ENCODE measurements at places on chromosomes 13 and 19. TPM values are rescaled to one million over a fixed set of nuclear protein-coding genes. Genes with fewer than 3 reads are reported as not detected.

DNA sequence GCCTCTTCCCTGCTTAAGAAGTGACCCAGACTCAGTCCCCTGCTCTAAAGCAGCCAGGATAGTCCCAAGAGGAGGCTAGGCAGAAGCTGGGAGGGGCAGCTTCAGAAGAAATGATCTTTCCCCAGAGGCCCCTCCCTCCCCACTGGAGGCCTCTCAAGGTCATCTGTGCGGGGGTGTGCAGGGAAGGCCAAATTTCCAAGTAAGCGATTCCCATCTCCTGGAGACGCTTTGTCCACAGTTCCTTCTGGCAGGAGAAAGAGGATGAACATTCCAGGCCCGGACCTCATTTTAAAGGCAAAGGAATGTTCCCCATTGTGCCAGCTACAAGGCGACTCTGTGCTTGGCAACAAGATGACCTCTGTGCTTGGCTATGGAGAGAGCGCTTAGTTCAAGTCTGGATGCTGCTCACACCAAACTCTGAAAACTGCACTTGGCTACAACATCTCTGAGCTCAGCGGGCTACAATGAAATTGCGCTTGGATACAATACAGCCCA is 23.5 kb downstream of the COL5A3 start:
- DNase-seq = no peak

GRCh38 chr19:29952177-29952576 is 10.1 kb downstream of the URI1 start:
- no peak for DNase-seq

DNA sequence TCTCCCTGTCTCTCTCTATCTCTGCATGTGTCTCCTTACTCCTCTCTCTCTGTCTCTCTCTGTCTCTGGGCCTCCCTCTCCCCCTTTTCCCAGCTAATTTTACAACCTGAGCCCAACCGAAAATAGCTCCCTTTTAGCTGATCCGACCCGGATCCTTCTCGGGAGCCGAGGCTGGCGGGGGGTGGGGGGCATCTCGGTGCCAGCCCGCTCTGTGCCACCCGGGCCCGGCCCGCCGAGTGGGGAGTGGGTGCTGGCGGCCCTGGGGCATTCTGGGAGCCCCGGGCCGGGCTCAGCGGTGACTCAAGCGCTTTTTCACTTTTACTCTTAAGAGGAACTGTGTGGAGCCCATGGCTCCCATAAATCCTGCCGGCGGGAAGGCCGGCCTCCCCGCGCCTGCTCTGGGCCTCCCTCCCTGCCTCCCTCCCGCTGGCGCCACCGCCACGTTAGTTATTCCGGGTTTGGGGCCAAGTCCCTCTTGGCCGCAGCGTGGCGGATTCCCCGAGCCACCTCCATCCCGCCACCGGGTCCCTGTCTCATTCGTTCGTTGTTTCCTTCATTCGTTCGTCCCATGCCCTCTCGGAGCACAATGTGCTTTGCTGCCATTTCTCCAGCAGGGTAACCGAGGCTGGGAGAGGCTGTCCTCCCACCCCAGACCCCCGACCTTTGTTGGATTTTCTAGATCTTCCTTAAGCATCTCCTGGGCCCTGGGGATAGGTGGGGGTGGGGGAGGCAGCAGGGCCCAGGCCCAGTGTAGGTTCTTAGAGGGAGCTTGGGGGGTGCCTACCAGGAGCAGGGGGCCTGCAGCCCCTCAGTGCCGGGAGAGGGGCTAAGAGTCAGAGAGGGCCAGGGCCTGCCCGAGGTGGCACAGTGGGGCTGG is 3.2 kb downstream of the NFIC start:
- DNase-seq = no peak

DNA sequence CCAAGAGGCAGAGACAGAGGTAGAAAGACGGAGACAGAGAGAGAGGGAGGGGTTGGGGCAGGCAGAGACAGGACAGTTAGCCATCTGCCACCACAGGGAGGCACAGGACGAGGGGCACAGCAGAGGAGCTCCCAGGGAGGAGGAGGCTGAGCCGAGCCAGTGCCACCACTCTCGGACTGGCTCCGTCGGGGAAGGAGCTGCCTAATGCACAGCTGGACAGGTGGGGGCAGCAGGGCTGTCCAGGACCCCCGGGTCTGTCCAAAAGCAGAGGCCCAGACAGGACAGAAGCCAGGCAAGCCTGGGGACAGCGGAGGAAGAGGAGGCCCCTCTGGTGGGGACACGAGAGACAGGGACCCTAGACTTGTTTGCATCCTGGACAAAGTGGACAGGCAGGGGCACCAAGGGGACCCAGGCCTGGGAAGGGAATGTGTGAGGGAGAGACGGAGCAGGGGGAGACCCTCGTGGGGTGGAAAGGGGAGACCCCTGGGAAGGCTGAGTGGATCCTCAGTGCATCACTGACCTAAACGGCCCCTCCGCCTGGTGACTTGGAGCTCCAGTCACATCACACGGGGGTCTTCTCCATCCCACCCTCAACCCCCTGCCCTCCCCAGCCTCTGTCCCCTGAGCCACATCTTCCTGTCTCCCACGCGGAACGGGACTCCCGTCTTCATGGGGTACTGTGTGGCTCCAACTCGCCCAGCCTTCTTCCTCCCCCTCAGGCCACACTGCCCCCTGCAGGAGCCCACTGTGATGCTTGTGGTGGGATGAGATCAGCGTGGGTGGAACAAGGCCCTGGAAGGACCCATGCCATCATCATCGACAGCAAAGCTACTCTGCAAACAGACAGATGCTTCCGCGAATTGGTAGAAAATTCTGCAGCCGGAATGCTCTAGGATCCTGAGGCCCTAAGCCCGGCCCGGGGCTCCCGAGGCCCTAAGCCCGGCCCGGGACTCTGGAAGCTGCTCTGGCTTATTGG is 915 bp downstream of the F10 start:
- DNase-seq = no peak

GRCh38 chr19:18868380-18869022 is 27.5 kb downstream of the CERS1 start:
- DNase-seq = no peak

DNA sequence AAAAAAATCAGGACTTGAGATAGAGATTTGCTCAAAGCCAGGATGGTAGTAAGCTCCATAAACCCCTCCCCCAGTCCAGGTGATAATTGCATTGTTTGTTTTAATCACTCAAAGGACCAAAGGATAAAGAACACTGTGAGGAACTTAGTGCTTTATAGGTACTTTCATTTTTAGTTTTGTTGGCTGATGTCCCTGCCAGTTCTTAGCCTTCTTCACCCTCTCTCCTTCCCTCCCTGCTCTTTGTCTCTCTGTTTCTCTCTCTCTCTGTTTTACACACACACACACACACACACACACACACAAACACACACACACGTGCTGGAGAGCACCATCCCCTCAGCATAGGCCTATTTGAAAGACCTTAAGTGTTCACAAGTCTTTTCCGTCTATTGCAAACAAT is 5.2 kb downstream of the FRY start:
- no peak for DNase-seq

DNA sequence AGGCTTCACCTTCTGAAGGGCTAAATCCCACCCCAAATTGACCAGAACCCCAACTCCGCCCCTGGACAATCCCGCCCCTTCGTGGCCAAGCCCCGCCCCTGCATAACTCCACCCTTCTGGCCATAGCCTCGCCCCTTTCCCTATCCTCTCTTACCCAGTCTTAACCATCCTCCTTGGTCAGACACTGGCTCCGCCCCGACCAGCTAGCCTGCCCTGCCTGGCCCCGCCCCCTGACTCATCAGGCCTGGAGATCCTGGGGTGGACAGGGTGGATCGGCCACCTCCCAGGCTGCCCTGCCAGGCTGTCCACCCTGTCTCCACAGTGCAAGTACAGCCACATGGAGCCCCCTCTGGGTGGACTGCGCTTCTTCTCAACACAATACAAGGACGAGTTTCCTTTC is 8.0 kb upstream of the ZNF358 start:
- DNase-seq = no peak

Gene RFPL4A
- total RNA-seq = 0.58 TPM

Gene KCNN1
- total RNA-seq = 0.79 TPM

Gene KIR3DL2
- total RNA-seq = not detected

Gene SSC5D
- 24.4 TPM for total RNA-seq

Gene RCBTB2
- total RNA-seq = 36.0 TPM

Gene SIAH3
- 0.16 TPM for total RNA-seq

Gene MBD3L1
- total RNA-seq = not detected
